ENCODE measurements at places on chromosomes 7 and 10. TPM values are rescaled to one million over a fixed set of nuclear protein-coding genes. Genes with fewer than 3 reads are reported as not detected.

DNA sequence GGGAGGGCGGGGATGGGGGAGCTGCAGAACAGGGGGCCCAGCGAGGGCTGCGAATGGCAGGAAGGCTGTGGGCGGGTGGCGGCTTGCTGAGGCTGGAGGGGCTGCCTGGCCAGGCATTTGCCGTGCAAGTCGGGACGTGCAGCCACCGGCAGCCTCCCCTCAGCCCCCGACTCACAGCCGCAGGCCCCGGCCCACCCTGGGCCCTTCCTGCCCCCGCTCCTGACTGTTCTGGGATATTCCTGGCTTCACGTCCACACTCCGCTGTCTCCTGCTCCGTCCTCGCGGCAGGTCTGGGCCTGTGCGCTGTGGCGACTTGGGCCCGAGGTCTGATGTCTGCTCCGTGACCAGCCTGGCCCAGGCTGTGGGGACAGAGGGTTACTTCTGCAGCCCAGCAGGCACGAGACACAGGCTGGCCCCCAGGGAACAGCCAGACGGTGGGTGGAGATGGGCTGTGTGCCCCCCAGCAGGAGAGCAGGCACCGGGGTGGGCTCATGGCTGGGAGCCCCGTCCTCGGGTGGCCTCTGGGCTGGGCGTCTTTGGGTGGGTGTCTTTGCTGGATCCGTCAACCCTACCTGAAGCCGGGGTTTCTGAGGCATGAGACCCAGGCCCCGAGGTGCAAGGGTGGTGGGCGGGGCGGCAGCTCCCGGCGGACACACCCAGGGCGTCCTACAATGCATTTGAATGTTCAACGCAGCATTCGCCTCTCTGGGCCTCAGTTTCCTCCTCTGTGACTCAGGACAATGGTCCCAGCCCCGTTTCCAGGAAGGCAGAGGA is 86.5 kb downstream of the FOXL3 start:
- DNase-seq = no peak

DNA sequence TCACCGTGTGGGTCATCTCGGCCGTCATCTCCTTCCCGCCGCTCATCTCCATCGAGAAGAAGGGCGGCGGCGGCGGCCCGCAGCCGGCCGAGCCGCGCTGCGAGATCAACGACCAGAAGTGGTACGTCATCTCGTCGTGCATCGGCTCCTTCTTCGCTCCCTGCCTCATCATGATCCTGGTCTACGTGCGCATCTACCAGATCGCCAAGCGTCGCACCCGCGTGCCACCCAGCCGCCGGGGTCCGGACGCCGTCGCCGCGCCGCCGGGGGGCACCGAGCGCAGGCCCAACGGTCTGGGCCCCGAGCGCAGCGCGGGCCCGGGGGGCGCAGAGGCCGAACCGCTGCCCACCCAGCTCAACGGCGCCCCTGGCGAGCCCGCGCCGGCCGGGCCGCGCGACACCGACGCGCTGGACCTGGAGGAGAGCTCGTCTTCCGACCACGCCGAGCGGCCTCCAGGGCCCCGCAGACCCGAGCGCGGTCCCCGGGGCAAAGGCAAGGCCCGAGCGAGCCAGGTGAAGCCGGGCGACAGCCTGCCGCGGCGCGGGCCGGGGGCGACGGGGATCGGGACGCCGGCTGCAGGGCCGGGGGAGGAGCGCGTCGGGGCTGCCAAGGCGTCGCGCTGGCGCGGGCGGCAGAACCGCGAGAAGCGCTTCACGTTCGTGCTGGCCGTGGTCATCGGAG is 1.8 kb downstream of the ADRA2A start:
- DNase-seq = no peak

GRCh38 chr10:69644658-69645295 is 14.7 kb downstream of the FAM241B start:
- DNase-seq = peak; percentile 40

The PRLHR gene
- not detected for total RNA-seq

The SFTPD gene
- total RNA-seq = 0.07 TPM

The RNF32 gene
- total RNA-seq = 0.68 TPM

DNA sequence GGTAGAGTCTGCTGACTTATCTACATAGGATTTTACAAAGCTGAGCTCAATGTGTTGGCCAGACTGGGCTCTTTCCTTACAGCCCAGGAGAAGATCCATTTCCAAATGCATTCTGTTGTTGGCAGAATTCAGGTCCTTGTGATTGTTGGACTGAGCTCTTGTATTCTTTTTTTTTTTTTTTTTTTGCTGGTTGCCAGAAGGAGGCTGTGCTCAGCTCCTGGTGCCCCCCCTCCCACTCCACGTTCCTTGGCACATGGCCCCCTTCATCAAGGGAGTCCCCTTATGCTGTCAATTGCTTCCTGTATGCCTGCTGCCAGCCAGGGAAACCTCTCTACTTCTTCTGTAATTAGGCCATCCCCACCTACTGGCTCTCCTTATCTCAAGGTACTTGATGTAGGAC is 518.1 kb upstream of the AKR1E2 start:
- no peak for DNase-seq

The SLC26A3 gene
- total RNA-seq = not detected

- DNase-seq = no peak
Observed at GRCh38 chr7:142228537-142229104, 29.2 kb downstream of the PRSS58 start.

DNA sequence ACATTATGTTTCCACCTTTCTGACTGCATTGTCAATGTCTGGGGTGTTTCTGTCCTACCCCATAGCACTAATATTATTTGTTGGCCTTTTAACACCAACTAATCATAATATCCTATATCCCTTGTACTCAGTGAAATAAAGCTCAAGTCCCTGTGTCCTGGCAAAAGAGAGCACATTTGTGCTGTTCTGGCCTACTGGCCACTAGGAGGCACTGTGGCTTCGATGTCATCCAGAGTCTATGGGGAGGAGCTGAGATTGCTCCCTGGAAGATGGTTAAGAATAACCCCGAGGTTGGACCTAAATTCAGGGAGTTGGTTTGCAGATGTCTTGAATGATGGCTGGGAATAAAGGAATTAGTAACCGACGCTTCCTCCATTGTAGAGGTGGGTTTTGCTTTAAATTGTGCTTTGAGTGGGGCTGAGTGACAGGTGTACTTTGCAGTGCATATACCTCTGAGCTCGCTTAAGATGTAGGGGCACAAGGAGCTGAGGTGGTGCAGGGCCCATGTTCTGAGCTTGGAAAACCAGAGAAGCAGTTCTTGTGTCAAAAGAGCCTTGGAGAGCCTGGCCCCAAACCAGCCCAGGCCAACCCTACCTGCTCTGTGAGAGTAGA is 191.2 kb upstream of the PRSS1 start:
- no peak for DNase-seq

DNA sequence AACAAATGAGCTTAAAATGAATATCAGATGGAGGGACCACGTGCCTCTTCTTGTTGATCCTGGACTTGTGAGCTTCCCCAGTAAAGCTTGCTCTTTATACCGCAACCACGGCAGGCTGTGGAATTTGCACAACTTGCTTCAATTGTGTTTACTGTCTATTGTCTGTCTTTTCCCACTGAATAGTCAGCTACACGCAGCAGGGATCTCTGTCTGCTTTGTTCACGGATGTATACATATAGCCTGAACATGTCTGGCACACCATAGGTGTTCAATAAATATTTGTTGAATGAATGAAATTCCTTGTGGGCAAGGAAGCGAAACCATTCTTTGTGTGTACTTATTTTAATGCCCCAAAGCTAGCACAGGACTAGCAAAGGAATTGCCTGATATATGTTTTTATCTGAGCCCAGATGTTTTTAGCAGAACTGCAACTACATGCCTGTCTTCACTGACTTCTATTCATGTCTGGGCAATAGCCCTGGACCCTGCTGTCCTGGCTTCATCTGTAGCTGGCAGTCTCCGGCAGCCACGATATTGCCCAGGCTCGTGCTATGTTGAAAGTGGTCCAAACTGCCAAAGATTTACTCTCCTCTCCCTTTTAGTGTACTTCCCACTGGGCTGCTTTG is 29.9 kb upstream of the IFRD1 start:
- peak; percentile 90 for DNase-seq

- no peak for DNase-seq
Observed at GRCh38 chr7:157423348-157423747, 86.5 kb downstream of the DNAJB6 start.

The RSPH10B gene
- total RNA-seq = 0.04 TPM

The LDB3 gene
- total RNA-seq = not detected

The GFRA1 gene
- total RNA-seq = 0.03 TPM

The BLNK gene
- total RNA-seq = not detected

The PPA1 gene
- 217 TPM for total RNA-seq

- no peak for DNase-seq
Observed at GRCh38 chr10:60114765-60115586, 208.6 kb upstream of the CCDC6 start.

- DNase-seq = no peak
Observed at GRCh38 chr10:68501691-68502090, 25.6 kb downstream of the SLC25A16 start.

DNA sequence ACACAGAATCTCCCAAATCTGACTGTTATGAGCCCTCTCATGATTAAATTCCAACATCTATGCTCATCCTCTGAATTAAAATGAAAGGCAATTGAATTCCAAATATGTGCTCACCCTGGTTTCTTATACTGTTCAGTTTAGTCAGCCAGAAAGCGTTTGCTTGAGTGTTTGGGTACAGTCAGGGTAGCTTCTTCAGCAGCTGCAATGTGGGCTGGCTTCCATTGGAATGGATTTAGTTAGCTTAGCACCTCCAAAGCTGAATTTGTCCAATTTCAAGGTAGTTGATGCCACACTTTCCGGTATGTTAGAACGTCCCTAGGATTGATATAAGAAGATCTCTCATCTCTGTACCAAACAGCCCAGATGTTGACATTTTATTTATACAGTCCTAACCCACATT is 9.3 kb downstream of the KLHL7 start:
- peak; percentile 27 for DNase-seq

GRCh38 chr10:63072951-63073350 is 60.2 kb upstream of the NRBF2 start:
- no peak for DNase-seq

Measured in foreskin keratinocyte (primary cell).